AG09319 (cell line): ENCODE measurements at places on chromosomes 3 and 15.

DNA sequence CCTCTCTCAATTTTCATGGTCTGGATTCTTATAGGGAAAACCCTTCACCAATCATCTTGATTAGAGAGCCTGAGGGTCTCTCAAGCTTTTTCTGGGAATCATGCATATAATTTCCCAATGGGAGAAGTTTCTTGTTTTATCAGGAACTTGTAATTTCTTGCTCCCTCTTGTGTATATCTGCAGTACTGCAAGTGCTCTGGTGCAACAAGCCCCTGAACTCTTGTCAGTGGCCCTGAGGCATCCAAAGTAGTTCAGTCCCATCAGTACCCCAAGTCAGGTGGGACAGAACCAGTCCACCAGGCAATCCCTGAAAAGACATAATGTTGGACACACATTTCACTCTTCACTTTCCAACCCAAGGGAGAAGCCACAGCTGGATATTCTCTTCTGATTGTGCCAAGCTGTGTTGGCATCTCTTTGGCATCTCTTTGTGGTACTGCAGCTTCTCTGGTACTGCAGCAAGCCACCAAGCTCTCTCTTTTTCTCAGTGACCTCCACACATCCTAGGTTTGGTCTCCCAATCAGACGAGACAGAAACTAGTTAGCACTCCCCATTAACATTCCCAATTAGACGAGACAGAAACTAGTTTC is 214.5 kb downstream of the ZIC4 start:
- peak; percentile 43 for DNase-seq

DNA sequence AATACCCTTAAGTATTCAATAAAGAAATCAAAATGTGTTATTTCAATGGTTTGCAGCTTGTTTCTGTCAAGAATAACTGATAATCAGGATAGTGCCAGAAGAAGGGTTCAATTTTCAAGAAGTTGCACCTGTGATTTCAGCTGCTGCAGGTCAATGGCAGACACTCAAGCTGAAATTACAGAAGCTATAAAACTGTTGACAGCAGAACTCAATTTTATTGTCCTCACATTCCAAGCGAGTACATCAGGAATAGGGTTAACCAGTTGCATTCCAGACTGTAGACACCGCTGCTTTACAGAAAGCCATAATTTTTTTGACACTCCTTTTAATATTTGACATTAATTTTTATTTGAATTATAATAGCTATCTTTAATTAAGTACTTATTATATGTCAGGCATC is 364.1 kb downstream of the CGGBP1 start:
- no peak for DNase-seq

DNA sequence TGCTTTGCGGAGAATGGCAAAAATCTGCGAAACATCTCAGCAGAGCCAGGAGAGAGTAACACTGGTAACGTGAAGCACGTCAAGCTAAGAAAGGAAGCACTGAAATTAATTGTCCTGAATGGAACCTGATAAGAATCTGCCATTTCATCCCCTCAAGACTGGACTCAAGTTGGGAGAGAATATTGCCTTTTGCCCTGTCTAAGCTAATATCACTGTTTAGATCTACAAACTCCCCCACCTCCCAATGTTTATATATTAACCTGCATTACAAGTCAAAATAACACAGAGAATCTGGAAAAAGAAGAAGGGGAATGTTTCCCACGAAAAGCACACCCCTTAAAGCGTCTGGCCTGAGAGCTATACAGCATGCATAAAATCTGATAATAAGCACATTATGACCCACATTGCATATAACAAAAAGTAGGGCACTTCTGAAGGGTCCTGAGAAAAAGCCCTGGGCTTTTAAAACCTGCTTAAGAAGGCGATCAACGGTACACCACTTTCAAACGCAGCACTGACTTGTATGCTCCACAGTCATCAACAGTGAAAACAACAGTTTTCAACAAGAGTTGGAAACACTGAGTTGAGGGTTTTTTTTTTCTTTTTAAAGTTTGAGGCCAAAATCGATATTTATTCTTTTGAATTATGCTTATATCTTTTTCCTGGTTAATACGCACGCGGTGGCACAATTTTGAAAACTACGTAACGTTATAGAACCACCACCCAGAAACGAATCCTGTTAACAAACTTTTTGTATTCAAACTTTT is 1.4 kb upstream of the KAT2B start:
- no peak for DNase-seq

DNA sequence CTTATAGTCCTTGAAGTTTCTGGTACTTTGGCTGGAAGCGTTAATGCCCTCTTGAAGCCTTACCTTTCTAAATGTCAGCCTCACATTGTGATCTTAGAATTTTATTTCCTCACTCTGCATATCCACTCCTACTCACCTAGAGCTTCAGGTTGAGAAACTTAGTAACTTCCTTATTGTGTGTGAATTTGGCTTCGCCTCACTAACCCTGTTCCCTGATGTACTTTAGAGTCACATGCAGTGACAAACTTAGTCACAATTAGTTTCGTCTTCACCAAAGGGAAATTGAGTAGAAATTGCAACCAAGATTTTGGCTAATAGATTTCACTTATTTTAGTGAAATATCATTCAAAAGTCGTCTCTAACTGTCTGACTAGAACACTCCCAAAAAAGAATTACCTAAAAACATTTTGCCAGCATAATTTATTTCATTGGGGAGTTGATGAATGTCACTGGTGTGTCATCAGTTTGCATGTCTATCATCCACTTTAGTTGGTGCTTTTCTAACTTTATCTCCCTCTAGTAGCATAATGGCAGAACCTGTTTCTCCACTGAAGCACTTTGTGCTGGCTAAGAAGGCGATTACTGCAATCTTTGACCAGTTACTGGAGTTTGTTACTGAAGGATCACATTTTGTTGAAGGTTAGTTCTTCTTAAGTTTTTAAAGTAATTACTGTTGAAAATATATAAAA is 960 bp downstream of the MFN1 start:
- no peak for DNase-seq

DNA sequence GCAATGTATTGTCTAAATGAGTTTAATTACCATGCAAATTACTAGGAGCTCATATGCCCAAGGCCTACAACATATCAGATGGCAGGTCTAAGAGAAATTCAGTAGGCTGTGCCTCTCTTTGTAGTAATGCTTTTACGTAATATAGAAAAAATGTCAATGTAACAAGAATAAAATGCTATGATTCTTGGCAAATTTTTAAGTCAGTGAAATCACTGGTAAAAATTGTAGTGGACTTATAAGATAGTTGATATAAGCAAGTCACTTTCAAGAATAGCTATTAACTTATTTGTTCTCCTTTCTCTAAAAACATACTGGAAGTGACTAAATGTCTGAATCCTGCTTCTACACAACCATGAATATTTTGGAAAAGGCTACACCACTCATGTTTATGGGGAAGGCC is 707.8 kb downstream of the TUSC7 start:
- no peak for DNase-seq

DNA sequence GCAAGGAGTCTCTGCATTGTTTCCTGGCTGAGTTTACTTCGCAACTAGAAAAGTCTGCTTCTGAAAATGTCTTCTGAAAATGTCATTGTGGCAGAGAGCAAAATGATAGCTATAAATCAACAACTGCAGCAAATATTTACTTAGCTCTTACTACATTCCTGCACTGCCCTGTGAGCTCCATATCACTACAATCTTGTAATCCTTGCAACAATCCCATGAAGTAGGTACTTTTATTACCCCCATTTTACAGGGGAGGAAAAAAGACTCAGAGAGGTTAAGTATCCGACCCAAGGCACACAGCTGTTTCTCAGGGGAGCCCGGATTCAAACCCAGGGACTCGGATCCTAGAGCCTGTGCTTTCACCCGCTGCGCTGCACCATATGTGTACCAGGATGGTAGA is 34.2 kb upstream of the SPTBN5 start:
- no peak for DNase-seq

GRCh38 chr3:178048768-178049167 is 487.5 kb upstream of the KCNMB2 start:
- DNase-seq, result no peak

GRCh38 chr3:183875411-183875810 is 9.3 kb downstream of the PARL start:
- no peak for DNase-seq

DNA sequence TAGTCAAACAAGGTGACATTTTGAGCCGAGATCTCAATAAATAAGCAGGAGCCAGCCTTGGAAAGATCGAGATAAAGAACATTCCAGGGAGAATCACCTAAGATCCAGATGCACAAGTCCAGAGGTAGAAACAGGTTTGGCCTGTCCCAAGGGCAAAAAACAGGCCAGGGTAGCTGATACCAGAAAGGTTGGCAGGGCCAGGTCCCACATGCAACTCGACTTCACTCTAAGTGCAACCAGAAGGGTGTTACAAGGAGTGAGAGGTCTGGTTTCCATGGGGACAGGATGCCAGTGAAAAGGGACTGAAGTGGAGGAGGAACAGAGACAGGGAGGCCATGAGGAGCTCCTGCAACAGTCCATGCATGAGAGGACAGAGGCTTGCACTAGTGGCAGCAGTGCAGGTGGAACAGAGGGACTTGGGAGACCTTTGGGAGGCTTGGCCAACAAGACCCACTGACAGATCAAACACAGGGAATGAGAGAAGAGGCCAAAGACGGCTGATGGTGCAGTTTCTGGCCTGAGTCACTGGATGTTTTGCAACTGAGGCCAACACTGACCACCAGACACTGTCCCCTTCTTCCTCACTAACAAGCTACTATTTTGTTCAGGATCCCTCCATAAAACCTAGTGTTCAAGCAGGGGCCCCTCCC is 5.2 kb downstream of the TPRA1 start:
- DNase-seq, result no peak

GRCh38 chr3:65953301-65953812 is 85.4 kb downstream of the MAGI1 start:
- DNase-seq, result no peak

DNA sequence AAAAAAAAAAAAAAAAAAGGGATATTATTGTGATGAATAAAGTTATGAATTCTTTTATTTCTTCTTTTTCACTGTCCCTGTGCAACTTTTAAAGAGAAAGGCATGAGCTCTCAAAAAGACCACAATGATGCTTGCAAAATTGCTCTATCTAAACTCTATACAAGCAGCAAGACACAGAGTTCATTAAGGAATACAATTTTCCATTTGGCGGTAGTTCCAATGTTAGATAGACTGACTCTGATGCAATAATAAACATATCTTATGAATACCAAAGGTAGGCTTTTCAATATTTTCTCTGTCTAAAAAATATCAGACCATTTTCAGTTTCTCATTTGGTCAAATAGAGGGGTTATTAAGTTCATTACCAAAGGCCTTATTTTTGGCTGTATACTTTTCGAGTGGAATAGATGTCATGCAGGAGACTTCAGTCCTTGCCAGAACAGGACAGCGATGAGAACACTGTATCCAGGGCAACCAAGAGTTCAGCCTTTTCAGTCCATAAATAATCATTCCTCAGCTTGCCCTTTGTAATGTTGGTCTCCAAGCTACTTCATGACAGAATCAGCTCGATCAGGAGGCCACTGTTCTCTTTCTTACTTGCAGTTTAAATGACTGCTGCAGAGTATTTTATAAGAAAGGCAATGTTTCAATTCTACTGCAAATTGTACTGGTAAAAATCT is 162.9 kb upstream of the FAM3D start:
- no peak for DNase-seq

- DNase-seq, result no peak
Observed at GRCh38 chr3:114627770-114628169, 333.9 kb downstream of the TIGIT start.

- DNase-seq, result no peak
Observed at GRCh38 chr15:80180986-80181385, 28.2 kb downstream of the FAH start.

GRCh38 chr3:119245778-119246177 is 5.1 kb upstream of the B4GALT4 start:
- no peak for DNase-seq
